ENCODE measurements at places on chromosomes 12 and 14. TPM values are rescaled to one million over a fixed set of nuclear protein-coding genes. Genes with fewer than 3 reads are reported as not detected.

RIPK3 gene
- total RNA-seq = 57.9 TPM

DUSP6 gene
- total RNA-seq = 71.0 TPM

LMO3 gene
- total RNA-seq = 6.6 TPM

GUCY2C gene
- 137 TPM for total RNA-seq

SIX1 gene
- total RNA-seq = not detected

DNA sequence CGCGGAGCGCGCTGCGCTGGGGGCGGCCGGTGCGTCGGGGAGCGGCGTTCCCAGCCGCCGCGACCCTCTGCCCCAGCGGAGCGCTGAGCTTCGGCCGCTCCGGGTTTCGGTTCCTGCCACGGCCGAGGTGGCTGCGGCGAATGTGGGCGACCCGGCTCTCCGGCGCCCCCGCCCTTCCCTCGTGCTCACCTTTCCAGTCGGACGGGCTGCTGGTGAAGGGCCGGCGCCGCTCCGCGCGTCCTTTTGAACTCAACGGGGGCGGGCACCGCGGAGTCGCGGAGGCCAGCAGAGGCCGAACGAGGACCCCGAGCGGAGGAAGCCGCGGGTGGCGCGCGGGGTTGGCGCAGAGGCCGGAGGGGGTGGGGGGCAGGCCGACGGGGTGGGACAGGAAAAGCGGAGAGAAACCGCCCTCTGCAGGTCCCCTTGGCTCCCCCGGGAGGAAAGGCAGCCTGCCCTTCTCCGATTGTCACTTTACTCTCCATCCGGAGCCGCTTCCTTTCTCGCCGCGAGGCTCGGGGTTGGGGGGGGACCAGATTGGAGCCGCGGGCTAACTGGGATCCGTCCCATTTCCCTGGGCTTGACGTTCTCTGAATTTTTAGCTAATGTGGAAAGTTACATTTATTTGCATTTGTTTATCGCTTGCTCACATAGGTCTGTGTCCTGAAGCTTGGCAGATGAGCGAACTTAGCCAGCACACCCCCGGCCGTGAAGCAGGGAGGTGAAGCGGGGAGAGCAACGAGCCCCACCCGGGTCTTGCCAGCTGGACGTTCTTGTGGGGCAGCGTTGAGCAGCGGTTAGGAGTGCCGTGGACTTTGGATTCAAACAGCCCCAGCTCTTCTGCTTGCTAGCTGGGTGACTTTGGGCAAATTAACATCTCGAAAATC, at the start of gene SMAGP:
Gene SMAGP (minus strand): TSS at position 349 of the 884 bp plus-strand sequence. CDS start 1,137 bp downstream, outside the sequence.
- peak; percentile 67 for DNase-seq

- no peak for DNase-seq
These were observed 4.0 kb downstream of the SDR9C7 start for GRCh38 chr12:56930241-56930640.

- DNase-seq = no peak
These were observed 22.1 kb downstream of the OR10P1 start for GRCh38 chr12:55658635-55659391.

DNA sequence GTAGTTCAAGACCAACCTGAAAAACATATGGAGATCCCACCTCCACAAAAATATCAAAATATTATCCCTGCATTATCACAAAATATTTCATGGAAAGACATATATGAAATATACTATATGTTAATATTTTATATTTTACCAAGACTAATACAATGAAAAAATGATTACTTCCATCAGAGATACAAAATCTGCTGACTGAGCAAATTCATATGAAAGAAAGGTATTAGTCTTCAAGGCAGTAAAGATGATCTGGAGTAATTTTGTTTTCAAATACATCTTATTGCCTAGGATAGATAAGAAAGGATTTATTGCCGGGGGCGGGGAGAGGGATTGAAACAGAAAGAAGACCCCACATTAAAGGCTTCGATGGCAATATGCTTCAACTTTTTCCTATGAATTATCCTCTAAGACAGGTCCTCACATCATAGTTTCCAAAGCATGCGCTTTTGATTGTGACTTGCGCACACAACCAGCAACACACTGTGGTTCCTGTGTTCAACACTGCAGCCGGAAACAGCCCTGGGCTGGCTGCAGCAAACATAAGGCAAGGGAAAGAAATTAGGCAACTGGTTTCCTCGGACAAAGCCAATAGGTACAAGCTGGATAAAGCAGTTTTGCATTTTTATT, 83.2 kb downstream of the SPPL3 start:
- DNase-seq = no peak

DNA sequence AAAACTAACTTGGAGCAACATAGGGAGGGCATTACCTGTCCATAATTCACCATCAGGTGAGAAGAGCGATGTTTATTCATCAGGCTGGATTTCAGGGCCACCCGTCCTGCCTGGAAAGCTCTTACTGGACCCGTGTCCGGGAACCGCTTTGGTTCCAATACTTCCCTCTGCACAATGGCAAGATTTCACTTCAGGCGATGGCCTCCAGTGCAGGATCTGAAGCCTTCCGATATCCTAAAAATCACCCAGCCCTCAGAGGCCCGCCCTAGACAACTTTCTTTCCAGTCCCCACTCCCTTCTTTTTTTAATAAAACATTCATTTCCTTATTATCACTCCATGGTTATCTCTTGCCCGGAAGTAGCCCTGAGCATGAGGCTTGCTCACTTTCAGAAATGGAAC, 92.5 kb downstream of the BCL11B start:
- DNase-seq = no peak

GRCh38 chr12:111359231-111359913, 9.5 kb downstream of the PHETA1 start:
- no peak for DNase-seq

DNA sequence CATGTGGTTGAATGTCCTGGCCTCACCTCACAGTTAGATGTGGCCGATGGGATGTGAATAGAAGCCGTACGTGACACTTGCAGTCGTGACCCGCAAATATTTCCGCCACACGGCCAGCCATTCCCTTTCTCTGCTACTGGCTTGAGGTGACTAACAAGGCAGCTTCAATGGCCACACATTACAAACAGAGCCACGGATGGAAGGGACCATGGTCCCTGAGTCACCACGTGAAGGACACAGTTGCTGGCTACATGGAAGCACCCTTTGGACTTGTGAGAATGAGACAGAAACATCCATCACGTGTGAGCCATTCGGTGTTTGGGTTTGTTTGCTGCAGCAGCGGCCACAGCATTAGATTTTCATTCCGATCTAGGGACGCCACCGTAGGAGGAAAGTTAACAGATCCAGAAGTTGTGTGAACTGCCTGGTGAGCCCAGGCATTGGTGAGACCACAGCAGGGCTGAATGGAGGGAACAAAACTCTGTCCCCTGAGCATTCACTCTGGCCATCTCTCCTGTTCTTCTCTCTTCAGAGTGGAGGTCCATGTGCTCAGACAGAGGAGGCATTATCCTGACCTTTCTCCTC, 33.5 kb upstream of the ADGRD1 start:
- DNase-seq = no peak

- DNase-seq = no peak
These were observed 294.3 kb downstream of the APAF1 start for GRCh38 chr12:98939350-98939749.

DNA sequence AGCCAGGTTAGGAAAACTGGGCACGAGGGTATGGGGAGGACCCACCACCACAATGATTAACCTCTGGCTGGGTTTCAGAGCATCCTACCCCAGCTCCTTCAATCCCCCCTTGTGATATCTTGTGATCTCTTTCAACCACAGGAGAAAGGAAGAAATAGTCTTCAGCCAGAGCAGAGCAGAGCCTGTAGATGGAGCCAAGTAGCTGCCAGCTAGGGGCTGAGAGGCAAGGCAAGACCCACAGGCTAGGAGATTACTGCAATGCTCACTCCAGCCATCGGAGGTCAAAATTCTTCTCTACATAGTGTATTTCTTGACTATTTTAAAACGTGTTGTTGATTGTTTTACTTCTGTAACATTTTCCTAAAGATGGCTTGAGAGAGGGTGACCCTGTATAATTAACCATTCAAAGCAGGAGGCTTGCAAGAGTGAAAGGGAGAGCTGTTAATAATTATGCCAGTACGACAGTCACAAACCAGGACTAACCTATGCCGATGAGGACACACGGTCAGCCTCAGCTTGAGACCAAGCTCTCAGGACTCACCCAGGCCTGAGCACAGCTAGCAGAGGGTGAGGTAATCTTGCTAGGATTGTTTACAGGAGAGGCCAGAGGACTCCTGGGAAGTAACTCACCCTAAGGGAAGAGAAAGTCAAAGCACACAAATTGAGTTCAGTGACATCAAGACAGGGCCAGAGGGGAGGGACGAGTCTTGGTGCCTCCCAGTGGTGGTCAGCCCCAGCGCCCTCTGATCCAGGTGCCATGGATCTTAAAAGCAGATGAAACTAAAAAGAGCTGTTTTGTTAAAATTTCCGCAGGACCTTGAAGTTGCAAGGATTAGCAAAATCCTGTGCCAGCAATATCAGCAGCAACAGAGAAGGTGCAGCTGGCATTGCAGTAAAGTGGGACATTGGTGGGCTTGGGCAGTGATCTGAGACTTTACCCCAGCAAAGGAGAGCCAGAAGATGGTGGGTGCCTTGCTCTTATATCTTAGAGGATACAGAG, 29.8 kb upstream of the CDKN3 start:
- DNase-seq = no peak

DNA sequence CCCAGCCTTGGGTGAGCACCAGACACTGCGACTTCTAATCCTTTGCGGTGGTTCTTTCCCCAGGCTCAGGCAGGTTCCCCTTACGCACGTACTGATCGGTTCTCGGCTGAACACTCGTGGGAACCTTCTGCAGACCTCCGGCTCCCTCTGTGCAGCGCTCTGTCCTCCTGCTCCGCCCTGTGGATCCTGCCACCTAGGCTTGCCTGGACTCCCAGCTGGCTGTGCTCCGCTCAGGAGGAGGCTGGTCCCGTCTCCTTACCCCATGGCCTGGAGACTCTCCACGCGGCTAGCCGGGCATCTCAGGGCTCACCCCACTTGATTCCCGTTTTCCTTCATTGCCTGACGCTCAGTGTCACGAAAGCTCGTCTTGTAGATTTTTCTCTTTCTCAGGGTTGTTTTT, 34.7 kb downstream of the TNFAIP2 start:
- no peak for DNase-seq

DNA sequence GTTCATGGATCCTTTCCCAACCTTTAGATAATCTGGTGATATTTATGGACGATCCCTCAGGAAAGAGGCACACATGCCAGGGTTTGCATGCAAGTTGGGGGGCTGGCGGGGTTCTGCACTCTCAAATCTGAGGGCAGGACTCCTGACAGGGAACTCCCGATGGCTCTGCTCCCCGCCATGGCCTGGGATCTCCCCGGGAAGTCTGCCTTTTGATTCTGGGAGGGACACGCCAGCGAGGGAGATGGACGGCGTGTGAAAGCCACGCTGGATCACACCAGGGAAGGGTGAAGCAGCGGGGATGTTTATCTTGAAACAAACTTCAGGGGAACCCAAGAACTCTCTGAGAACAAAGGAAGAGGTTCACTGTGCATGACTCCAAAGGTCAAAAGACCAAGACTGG, 43.6 kb downstream of the LGMN start:
- no peak for DNase-seq

GRCh38 chr12:83128540-83128939, 441.8 kb downstream of the TMTC2 start:
- no peak for DNase-seq

DNA sequence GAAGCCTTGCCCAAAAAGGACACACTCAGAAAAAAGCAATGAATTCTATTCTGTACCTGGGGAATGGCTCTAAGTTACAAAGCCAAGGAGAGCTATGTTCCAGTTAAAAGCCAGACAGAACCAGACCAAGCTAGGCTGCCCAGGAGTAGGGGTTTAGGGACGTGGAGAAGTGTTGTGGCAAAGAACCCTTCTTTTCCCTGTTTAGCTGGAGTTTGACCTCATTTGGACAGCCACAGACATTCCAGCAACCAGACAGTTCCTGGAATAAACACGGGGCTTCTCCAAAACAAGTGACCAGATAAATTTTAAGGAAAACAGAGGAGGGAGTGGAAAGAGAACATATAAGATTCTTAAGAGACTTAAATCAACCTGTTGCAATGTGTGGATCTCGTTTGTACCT, 62.3 kb downstream of the GCH1 start:
- no peak for DNase-seq

- no peak for DNase-seq
These were observed 5.3 kb downstream of the KRT7 start for GRCh38 chr12:52238207-52238840.

Measured in Peyer's patch (tissue), 4 donors.